GM23338 (cell line): ENCODE measurements at places on chromosomes 2 and 18. TPM values are rescaled to one million over a fixed set of nuclear protein-coding genes. Genes with fewer than 3 reads are reported as not detected.

Gene GALNT5
- total RNA-seq: 0.04 and 0.14 TPM in 2 replicates

Gene RGPD4
- not detected in 2 replicates for total RNA-seq

Gene STPG4
- total RNA-seq: 0.28 TPM in 1 of 2 replicates, not detected in the other

Gene SCN7A
- 0.23 and 0.42 TPM in 2 replicates for total RNA-seq

Gene SPDYA
- 0.12 and 0.42 TPM in 2 replicates for total RNA-seq

Gene SPHKAP
- 0.04 and 0.10 TPM in 2 replicates for total RNA-seq

Gene ZNF519
- total RNA-seq: 54.6 and 59.6 TPM in 2 replicates

Gene NDUFV2
- total RNA-seq: 157 and 169 TPM in 2 replicates

Gene FMNL2
- total RNA-seq: 43.0 and 45.4 TPM in 2 replicates

Gene HOXD13
- 0.47 TPM in 1 of 2 replicates, not detected in the other for total RNA-seq

Gene TGFA
- total RNA-seq: 2.6 and 6.5 TPM in 2 replicates

Gene ZSWIM2
- not detected in 2 replicates for total RNA-seq

Gene RNU2-63P
- not detected in 2 replicates for total RNA-seq

Gene CCDC88A
- 134 and 144 TPM in 2 replicates for total RNA-seq

Gene HOXD12
- total RNA-seq: not detected in 2 replicates

Gene CLASP1
- total RNA-seq: 47.9 and 56.3 TPM in 2 replicates

Gene HAAO
- total RNA-seq: 0.97 and 2.6 TPM in 2 replicates

Gene B3GNT7
- total RNA-seq: 78.1 and 89.4 TPM in 2 replicates

Gene COL5A2
- total RNA-seq: 19.7 and 20.2 TPM in 2 replicates

Gene SRD5A2
- 0.03 TPM in 1 of 2 replicates, not detected in the other for total RNA-seq

Gene EFHD1
- 3.4 and 7.0 TPM in 2 replicates for total RNA-seq

Gene OTOS
- not detected in 2 replicates for total RNA-seq

Gene ZDBF2
- total RNA-seq: 35.6 and 41.1 TPM in 2 replicates

Gene NEU2
- total RNA-seq: not detected in 2 replicates

Gene SERPINB12
- total RNA-seq: not detected in 2 replicates

Gene FOXD4L1
- not detected in 2 replicates for total RNA-seq

Gene FAM228A
- 0.12 and 0.35 TPM in 2 replicates for total RNA-seq

Gene SERPINB13
- total RNA-seq: not detected in 2 replicates

Gene ACAA2
- total RNA-seq: 123 and 126 TPM in 2 replicates

Gene DNAH7
- 0.27 and 0.35 TPM in 2 replicates for total RNA-seq

Gene RTP5
- total RNA-seq: 0.50 TPM in 1 of 2 replicates, not detected in the other

Gene CDK15
- total RNA-seq: not detected in 2 replicates

Gene EML6
- 1.1 and 6.2 TPM in 2 replicates for total RNA-seq

Gene G6PC2
- total RNA-seq: not detected in 2 replicates

Gene SCYGR2
- not detected in 2 replicates for total RNA-seq

Gene MGAT4A
- 4.7 and 5.6 TPM in 2 replicates for total RNA-seq

Gene IL18RAP
- not detected in 2 replicates for total RNA-seq

Gene DLX2
- 0.16 and 0.24 TPM in 2 replicates for total RNA-seq

Gene PRKAG3
- total RNA-seq: not detected in 2 replicates

Gene FAM237A
- not detected in 2 replicates for total RNA-seq

Gene MRPL44
- total RNA-seq: 55.8 and 68.2 TPM in 2 replicates
